ENCODE measurements at places on chromosomes 4 and X.

DNA sequence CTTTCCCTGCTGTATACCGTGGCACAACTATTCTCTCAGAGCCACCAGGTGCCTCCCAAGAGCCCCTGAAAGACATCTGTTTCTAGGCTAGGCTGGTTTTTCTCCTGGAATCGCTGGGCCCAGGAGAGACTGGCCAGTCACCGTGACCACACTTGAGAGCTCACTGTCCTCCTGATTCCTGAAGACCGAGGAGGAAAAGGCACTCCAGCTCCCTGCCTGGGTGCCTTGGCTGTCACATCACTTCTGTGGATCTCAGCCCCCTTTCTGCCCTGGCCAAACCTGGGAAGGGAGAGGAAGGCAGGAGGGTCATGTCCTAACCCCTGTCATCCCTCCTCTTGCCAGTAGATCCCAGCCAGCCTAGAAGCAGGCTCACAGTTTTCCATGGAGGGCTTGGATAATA lies 54.7 kb upstream of the LAS1L start:
- DNase-seq = no peak

DNA sequence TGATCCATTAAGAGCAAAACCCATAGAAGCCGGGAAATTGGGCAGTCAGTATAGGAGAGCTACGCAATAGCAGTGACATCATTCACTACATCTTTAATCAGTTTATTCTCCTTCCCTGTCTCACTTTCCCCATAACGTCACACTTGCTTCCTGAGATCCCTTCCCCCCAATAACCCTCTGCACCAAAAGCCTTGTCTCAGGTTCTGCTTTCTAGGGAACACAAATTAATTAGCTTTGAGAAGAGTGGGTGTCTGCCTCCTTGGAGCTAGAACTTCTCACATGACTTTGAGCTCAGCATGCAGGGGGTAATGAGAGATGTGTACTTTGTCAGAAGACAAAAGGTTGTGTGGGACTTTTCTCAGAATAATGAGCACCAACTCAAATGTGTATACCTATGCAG lies 128.3 kb upstream of the MAOA start:
- no peak for DNase-seq

DNA sequence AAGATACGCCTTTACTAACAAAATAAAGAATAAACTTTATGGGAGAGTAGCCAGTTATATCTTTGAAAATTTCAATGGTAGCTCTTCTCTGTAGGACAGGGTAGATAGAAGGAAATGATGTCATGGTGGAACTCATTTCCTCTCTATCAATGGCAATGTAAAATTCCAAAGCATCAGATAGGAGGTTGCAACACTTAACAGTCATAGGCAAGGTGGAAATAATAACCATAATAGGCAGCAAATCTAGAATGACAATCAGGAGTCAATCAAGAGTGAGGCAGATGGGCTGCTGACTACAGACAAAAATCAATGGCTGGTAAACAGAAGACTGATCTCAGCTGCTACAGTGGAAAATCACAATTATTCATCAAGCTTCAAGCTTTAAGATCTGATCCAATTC lies 53.9 kb upstream of the TET2 start:
- DNase-seq = no peak

- DNase-seq = no peak
Measured at GRCh38 chrX:116232833-116233232, 62.3 kb downstream of the AGTR2 start.

DNA sequence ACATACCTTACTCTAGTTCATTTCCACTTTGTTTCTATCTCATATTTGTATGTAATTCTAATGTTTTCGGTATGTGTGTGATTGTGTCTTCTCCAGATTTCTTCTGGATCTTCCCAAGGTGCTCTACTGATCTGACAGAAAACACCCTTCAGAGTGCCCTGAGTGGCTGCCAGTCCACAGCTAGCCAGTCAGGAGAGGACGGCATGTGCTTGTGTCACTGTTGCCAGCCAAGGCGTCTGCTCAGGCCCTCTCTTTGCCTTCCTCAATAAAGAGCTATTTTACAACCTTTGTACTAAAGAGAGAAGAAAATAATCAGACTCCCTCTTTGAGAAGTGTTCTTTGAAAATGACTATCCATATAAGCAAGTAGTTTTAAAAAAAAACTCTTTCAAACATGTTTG lies 29.0 kb downstream of the CD99L2 start:
- DNase-seq = no peak

GRCh38 chrX:7252013-7252610 lies 104.2 kb upstream of the PUDP start:
- DNase-seq = peak; percentile 69

DNA sequence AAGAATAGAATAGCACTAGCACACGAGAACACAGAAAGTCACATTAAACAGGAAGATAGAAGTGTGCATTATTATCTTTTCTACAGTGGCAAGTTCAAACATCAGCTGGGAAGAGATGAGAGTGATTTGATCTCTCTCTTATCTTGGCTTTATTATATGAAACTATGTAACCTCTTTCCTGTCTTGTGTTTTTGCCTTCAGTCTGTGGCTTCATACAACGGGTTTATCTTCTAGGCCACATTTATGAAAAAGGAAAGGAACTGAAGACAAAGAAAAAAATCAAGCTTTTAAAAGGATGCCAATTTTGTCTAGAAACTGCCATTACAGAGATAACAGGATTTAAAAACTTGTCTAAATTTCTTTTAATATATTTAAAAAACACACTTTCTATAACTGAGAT lies 983.6 kb downstream of the RPA4 start:
- no peak for DNase-seq

DNA sequence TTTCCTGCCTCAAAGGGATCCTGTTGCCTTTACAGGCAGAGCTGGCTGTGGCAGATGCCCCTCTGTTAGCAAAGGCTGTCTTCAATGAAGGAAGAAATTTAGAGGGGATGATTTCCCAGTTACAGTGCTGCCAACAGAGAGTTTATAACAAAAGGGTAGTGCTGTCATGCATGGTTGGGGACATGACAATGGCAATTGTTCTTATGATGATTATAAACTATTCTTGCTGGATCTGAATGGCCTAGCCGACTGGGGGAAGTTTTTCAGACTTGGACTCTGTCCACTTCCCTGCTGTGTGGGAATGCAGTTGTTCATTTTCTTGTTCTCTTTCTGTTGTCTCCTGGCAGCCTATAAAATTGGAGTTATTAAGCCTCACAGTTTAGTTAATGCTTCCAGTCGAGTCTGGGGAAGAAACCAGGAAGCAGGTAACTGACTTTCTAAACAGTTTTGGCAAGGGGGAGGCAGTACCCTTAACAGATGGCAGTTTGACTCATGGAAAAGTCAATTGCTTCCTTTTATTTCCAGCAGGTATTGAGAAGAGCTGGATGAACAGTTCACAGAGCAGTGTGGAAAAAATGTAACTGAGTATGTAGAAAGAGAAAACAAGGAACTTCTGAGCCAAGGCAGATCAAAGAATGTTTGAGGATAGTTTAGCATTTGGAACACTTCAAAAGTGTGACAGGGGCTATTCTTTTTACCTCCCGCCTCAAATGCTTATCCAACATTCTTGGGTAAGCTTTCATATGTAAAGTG lies 582.6 kb downstream of the RAPGEF2 start:
- DNase-seq = no peak

DNA sequence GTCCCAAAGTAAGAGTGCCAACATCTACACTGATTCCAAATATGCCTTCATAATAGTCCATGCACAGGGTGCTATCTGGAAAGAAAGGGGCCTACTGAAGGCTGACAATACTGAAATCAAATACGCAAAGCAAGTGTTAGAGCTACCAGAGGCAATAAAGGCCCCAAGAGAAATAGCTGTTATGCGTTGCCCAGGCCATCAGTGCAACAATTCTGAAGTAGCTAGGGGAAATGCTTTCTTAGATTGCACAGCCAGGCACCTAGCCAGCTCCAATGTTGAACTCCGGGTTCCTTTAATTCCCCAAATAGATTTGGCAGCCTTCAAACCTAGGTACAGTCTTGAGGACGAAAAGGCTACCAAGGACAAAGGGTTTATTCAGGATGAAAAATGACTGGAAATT lies 17.4 kb upstream of the PAPSS1 start:
- no peak for DNase-seq

GRCh38 chrX:45756557-45756956 lies 555.9 kb upstream of the DIPK2B start:
- DNase-seq = no peak

DNA sequence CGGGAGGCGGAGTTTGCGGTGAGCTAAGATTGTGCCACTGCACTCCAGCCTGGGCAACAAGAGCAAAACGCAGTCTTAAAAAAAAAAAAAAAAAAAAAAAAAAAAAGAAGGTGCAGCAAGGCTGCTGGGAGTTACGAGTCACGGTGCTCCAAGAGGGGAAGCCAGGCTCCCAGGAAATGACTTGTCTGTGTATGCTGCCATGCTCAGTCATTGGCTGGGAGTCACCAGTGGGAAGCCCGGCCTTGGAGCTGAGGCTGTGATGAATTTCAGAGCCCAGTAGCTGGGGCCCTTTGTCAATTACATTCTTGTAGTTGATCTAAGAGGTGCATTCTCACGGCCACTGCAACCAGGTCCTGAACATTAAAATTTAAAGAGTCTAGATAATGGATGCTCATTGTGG lies 1105.1 kb upstream of the TENM3 start:
- no peak for DNase-seq

- no peak for DNase-seq
Measured at GRCh38 chr4:116059361-116059760, 945.9 kb upstream of the NDST4 start.

DNA sequence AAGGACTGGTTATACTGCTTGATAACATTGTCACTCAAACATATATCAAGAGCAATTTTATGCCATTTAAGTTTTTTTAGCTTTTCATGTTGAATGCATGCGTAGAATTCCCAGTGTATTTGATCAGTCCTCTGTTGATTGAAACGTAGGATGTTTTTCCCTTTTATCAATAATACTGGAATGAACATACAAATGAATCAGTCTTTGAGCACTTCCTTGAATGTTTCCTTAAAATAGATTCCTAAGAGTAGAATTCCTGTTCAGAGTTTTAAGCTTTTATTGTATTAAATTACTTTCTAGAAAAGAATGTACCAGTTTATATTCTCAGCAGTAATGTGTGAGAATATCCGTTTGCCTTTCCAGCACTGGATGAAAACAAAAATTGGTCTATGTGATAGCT lies 37.8 kb downstream of the ADD1 start:
- no peak for DNase-seq

GRCh38 chrX:37846934-37847732 lies at the start of gene DYNLT3:
TSS of gene DYNLT3 (minus strand) at chrX:37847571. CDS start at chrX:37847510, 61 bp downstream.
- DNase-seq = peak; percentile 91

- DNase-seq = peak; percentile 81
Measured at GRCh38 chrX:30241724-30242415, at the start of gene MAGEB4. TSS of gene MAGEB4 (plus strand) at chrX:30242000. CDS start at chrX:30242136, 136 bp downstream.

- DNase-seq = no peak
Measured at GRCh38 chrX:110692866-110693265, 102.8 kb downstream of the CHRDL1 start.
